ENCODE measurements at places on chromosomes 12 and 14.

DNA sequence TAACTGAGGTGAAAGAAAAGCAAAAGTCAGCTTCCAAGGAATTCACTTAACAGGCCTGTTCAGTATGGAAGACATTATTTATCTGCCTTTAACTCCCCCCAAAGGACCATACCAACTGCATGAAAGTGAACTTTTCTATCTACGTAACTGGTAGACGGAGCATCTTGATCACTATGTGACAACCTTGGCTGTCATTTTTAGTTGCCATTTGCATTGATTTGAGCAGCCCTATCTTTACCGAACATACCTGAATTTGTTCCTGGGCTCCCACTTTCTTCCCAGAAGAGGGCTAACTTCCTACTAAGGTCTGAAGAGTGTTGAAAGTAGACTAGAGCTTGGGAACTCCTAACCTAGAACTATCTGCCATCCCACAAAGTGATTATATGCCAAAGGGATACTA lies 9.4 kb downstream of the SRSF9 start:
- no peak for DNase-seq

- no peak for DNase-seq
Observed at GRCh38 chr14:103091883-103092222, 2.7 kb upstream of the EXOC3L4 start.

- no peak for DNase-seq
Observed at GRCh38 chr12:46950094-46950493, 124.3 kb upstream of the SLC38A4 start.

DNA sequence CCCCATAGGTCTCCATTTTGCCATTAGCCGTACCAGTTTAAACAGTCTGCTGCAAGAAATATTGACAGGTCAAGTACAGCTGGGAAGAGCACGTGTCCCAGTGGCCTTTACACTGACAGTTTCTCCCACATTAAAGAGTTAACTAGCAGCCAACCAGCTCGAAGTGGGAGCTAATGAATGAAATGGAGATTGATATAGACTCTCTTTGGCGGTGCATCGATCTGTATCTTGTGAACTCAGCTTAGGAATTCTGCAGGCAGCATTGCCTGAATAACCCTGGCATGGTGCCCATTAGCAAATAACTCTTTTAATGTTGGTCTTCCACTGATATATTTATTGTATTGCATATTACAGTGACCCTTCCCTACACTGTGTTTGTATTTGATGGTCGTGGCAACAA lies 319.4 kb downstream of the EGLN3 start:
- DNase-seq: peak; percentile 15

- no peak for DNase-seq
Observed at GRCh38 chr14:100900837-100901390, 2.6 kb downstream of the RTL1 start.

DNA sequence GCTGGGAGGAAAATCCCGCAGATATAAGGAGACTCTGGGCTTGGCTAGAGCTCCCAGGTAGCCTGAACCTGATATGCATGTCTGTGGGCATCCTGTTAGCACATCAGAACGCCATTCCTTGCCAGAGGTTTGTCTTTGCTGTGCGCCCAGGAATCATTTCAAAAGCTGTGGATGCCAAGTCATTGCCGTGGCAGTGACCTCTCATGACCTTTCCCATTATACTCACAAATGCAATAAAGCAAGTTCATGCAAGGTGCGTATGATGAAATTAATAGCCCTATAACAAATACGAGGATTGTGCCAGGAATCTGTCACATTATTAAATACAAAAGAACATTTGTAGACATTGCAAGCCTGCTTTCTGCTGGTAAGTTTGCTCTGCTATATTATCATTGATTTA lies 229.1 kb upstream of the PELI2 start:
- no peak for DNase-seq

GRCh38 chr14:67480011-67480410 lies 8.5 kb downstream of the TMEM229B start:
- no peak for DNase-seq

DNA sequence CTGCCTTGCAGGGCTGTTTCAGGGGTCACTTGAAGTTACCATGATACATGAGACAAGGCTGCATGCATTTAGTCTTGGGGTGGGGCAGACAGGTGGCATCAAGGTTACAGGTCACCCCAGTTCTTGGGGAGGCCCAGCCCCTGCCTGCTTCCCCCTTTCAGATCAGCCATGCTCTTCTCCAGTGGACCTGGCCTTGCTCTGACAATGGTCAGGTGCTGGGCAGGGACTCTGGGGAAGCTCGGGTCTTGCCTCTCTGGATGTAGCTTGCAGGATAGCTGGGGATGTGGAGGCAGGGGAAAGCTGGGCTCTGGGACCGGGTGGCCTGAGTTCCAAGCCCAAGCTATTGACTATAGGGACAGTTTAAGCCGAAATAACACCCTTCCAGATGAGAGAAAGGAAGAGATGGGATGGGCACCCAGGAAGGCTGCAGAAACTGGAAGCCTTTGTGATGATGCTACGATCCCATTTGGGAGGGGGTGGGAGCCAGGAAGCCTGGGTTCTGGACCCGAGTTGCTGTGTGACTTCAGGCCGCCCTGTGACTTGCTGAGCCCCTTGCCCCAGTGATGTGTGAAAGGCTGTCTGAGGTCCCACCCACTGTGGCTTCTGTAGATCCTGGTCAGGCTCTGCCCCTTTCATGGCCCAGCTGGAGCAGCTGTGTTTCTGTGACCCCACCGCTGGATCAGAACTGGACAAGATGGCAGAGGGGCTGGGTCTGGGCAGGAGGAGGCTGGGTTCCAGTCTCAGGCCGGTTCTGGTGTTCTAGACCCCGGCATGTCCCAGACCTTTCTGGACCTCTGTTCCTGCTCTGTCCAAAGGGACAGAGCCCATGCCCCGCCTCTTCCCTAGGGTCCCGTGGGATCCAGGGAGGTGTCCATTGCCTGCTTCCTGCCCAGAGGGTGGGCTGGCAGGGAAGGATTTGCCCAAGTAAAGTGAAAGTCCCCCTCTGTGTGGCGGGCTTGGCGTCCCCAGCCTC lies 2.1 kb downstream of the TNFAIP2 start:
- DNase-seq: no peak

GRCh38 chr12:2300886-2301285 lies 248.1 kb downstream of the CACNA1C start:
- no peak for DNase-seq

DNA sequence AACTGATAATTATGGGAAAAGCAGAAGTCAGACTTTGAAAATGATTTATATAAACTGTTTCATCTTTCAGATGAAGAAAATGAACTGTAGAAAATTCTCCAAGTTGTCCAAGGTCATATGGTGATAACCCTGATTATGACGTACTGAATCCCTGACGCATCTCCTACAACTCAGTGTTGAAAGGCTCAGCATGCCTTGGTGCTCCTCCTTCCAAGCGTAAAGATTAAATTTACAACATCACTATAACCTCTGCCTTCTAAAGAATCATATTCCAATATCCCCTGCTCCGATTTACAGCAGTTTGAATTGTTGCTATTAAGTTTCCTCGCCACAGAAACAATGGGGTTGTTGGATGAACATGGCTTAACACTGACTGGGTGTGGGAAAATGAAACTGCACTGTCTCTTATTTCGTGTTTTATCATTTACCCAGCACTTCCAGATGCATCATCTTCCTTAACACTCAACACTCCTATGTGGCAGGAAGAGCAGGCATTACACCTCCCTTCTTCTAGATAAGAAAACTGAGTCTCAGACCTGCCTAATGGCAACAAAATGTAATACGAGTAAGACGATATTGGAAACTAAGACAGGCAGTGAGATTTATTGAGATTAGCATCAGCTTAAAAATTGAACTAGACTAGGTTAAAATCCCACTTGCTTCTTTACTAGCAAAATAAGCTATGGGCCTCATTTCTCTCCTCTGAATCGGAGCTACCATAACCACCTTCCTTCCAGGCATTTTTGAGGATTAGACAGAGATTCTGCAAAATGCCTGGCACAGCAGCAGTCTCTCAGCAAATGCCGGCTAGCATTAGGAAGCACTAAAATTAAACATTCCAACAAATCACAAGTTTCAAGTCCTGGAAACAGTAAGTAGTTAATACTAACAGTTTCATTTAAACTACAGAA lies 74.2 kb downstream of the PPM1H start:
- DNase-seq: no peak

- DNase-seq: no peak
Observed at GRCh38 chr14:69190191-69190590, 1.1 kb upstream of the EXD2 start.

GRCh38 chr14:63268771-63269170 lies 50.0 kb downstream of the GPHB5 start:
- no peak for DNase-seq

DNA sequence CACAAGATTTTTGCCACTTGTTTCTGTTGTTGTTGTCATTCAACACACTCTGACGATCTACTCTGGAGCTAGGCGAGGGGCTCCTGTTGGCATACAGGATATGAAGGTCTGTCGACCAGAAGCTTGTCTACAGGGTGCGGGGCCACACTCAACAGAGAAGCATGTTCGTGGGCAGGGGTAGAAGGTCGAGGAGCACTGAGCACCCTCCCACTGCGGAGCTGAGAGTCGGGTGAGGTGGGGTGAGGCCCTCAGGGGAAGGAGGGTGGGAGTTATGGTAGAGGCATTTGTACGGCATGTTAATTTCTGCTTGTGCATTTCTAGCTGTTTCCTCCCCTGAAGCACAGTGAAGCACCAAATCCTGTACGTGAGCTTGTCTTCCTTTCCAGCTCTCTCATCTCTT lies 115.1 kb downstream of the PRMT8 start:
- DNase-seq: no peak

DNA sequence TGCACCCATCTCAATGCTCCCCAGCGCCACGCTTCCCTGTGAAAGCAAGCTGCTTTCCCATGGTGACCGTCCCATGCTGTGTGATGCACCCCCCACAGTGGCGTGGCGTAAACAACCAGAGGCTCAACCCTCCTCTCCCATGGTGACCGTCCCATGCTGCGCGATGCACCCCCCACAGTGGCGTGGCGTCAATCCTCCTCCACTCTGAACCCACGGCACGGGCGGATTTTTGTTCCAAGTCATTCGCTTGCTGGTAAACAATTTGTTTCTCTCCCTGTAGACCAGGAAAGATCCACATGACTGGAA lies 8.9 kb downstream of the STX2 start:
- no peak for DNase-seq

DNA sequence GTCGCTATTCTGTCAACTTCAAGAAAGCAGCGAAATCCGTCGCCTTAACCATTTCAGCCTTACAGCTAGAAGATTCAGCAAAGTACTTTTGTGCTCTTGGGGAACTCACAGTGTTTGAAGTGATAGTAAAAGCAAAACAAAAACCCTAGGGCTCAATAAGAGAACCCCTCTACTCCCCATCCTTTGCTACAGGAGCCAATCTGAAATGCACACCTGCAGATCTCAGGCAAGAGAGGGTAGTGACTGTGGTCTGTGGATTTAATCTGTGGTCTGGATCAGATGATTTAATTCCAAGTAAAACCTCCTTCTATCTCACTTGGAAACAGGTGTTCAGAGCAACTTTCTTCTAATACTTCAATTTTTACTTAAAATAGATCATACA lies 422.9 kb upstream of the OR4E1 start:
- no peak for DNase-seq

GRCh38 chr14:93906341-93907329 lies 20.5 kb upstream of the FAM181A start:
- DNase-seq: no peak

- DNase-seq: no peak
Observed at GRCh38 chr12:103353913-103354312, 141.9 kb downstream of the C12orf42 start.

GRCh38 chr12:83179999-83180398 lies 493.3 kb downstream of the TMTC2 start:
- no peak for DNase-seq

- no peak for DNase-seq
Observed at GRCh38 chr12:5912437-5913334, 32.4 kb downstream of the ANO2 start.

DNA sequence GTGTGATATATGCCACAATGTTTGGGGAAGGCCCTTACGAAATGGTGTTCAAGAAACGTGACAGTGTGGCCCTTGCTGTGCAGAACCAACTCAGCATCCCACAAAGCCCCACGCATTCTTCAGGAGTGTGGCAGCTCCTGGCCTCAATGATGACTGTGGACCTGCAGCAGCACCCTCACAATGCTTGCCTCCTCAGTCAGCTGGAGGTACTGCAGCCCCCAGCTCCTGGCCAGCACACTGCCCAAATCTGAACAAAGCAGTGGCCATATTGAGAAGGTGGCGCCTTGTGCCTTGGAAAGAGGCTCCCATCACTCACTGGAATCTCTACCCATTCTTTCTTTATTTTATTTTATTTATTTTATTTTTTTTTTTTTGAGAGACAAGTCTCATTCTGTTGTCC lies 10.4 kb downstream of the POLE2 start:
- no peak for DNase-seq

DNA sequence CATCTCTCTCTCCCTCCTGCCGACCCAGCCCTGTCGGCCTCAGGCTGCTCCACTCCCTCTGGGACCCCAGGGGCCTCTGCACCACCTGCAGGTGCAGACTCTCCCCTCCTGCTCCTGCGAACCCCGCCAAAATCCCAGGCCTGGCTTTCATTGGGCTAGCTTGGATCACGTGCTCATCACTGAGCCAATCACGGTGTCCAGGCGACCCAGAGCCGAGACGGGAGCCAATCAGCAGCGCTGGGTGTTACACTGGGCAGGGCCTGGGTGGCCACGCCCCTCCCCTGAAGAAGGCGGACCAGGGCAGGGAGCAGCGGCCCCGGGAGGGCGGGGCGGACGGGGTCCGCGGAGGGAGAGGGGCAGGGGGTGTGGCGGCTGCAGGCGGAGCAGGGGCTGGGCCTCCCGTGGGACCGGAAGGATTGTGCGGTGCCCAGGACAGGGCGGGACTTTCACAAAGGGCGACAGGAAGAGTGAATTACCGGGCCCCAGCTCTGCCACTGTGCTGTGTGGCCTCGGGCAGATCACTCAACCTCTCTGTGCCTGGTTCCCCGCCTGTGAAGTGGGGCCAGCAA lies 66.6 kb upstream of the FBRSL1 start:
- DNase-seq: no peak

DNA sequence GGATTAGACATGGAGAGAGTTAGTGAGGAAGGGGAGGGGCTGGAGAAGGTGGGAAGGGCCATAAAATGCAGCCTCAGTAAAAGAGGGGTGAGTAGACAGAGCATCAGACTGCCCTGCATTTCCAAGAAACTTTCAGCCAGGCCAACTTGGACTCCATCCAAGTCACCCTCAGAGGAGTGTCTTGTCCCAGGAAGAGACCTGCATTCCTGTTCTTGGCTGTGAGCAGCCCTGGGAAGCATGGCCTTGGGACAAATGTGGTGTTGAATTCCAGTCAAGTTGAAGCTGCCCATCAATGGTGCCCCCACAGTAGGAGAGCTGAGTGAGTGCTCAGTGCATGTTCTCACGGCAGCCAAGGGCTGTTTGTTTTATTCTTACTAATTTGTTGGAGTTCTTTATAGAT lies 35.0 kb upstream of the TUNAR start:
- DNase-seq: no peak
